ENCODE measurements at places on chromosomes 5 and 9.

- DNase-seq: no peak
Observed at GRCh38 chr5:119301906-119302305, 53.9 kb upstream of the TNFAIP8 start.

DNA sequence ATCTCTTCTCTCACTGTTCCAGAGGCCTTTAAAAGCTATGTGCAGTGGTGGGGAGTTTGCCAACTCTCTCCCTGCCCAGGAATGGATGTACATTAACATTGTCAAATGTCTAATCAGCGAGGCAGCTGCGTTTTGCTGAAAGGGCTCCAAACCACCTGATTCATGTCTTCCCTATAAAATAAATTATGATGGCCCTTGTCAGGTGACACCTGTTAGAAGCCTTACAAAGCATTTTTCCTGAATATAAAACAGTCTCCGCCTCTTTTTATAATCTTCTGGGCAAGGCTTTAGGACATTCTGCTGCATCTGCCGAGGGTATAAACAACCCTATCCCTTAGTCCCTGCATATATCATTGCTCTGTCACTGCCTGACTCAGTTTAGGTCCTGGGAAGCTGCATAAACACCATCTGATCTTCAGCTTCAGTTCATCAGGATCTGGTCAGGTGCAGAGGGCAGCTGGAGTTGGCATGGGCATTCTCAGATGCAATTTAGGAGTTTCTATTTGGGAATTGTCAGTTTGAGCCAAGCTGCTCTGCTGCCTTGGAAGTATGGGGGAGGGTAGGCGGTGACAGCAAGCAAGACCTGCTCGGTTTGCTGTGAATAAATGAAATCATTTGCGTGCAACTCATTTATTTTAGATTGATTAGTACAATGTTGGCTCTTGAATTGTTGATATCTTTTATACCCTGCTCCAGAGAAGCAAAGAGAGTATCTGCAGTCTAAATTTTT is 103.5 kb downstream of the ACER2 start:
- DNase-seq: no peak

- no peak for DNase-seq
Observed at GRCh38 chr5:135543485-135544304, 7.9 kb upstream of the NEUROG1 start.

- no peak for DNase-seq
Observed at GRCh38 chr5:80069918-80070318, 34.8 kb downstream of the THBS4 start.

DNA sequence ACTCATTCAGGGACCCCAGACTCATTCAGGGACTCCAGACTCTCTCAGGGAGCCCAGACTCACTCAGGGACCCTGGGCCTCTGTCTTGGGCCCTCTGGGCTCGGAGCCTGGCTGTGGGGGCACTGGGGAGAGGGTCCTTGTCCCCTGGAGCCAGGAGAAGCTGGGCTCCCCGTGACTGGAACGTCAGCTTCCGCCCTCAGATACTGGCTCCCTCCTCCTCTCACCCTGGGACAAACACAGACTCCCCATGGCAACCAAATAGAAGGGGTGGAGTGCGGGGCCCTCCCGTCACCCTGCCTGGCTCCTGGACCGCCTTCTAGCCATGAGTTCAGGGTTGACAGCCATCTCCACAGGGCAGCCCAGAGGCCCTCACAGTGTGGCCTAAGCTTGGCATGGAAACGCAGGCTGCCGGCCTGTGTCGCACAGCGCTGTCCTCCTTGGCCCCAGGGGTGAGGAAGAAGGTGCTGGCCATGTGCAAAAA is 27.6 kb downstream of the ZDHHC11B start:
- no peak for DNase-seq

GRCh38 chr9:119844431-119844830 is 475.2 kb upstream of the BRINP1 start:
- no peak for DNase-seq

GRCh38 chr9:69141851-69142250 is 32.2 kb upstream of the TJP2 start:
- no peak for DNase-seq

All from HFF-Myc (cell line).